ENCODE measurements at places on chromosomes 6 and 20. TPM values are rescaled to one million over a fixed set of nuclear protein-coding genes. Genes with fewer than 3 reads are reported as not detected.

Gene KIAA1755
- 1.3 TPM for total RNA-seq

Gene SLC35A1
- 41.0 TPM for total RNA-seq

Gene LPA
- 0.30 TPM for total RNA-seq

Gene RSPH9
- 2.6 TPM for total RNA-seq

Gene FAM184A
- total RNA-seq = 15.9 TPM

Gene COL20A1
- not detected for total RNA-seq

All from lower lobe of right lung (tissue), 2 donors.